ENCODE measurements at places on chromosomes 1 and 21.

DNA sequence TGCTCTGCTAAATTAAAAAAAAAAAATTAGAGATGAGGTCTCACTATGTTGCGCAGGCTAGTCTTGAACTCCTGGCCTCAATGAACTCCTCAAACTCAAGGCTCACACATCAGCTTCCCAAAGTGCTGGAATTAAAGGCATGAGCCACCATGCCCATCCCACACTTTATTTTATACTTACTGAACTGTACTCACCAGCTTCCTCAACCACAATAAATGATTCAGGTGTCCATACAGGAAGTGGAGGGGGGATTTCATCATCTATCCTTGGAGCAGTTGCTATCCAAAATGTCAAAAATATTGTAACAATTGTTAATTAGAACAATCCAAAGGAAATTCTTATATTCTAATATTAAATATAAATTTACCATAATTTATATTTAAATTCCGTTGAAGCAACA is 22.4 kb upstream of the RSBN1 start:
- H3K36me3 ChIP-seq = peaks cover 49% of the 10 kb centered on the region
- no peaks in the 10 kb centered on the region for H3K27me3 ChIP-seq
- no peak for DNase-seq
- H3K4me3 ChIP-seq = no peak overlapping the region
- no peak overlapping the region for H3K27ac ChIP-seq

DNA sequence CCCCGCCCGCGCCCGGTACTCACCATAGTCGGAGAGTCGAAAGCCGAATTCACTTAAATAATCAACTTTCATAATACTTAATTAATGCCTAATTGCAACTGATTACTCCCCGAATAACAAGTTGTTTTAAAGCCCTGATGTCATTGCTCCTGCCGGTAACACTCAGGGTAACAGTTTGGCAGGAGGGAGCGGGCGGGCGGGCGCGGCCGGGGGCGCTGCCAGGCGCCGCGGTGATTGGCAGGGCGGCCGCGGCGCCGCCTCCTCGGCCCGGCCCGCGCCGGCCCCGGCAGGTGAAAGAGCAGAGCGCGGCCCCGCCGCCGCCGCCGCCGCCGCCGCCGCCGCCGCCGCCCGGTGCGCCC is 102.2 kb downstream of the CASZ1 start:
- peak overlapping the region; percentile 85 for H3K4me3 ChIP-seq
- H3K4me1 ChIP-seq = peaks cover 69% of the 10 kb centered on the region
- peaks cover 3% of the 10 kb centered on the region for H3K27me3 ChIP-seq
- no peaks in the 10 kb centered on the region for H3K36me3 ChIP-seq

DNA sequence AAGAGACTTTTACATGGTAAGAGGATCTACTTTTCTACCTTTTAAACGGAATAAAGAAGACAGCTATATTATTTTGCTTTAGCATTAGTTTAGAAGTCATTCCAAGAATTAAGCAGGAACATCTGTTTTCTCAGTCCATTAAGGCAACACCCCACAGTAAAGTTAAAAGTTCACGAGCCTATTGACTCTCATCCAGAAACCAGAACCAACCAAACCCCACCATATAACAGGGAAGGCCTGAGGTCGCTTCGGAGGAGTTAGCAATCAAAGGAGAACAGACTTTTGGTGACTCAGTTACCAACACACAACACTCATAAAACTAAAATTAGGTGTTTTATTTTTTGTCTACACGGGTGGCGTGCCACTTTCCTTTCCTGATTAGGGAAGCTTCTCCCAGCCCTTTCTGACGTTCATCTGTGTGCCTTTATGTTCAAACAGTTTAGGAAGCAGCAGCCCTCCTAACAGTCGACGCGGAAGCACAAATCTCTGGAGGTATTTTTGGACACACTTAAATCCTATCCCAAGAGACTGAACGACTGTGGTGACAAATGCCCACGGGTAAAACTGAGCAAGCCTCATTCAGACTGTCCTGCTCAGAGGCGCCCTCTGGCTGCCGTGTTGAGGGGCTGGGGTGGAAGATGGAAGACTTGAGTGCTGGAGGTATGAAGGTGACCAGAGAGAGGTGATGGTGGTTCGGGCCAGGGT is 8.6 kb upstream of the PLA2G2C start:
- H3K27ac ChIP-seq = no peak overlapping the region
- H3K4me3 ChIP-seq = no peak overlapping the region
- peak; percentile 76 for DNase-seq
- no peaks in the 10 kb centered on the region for H3K36me3 ChIP-seq
- H3K4me1 ChIP-seq = peaks cover 5% of the 10 kb centered on the region
- peaks cover 7% of the 10 kb centered on the region for H3K27me3 ChIP-seq

GRCh38 chr1:162406811-162407210 is 5.1 kb downstream of the SH2D1B start:
- H3K4me3 ChIP-seq = no peak overlapping the region
- no peaks in the 10 kb centered on the region for H3K4me1 ChIP-seq
- H3K27me3 ChIP-seq = no peaks in the 10 kb centered on the region
- no peak for DNase-seq
- no peak overlapping the region for H3K27ac ChIP-seq
- H3K36me3 ChIP-seq = no peaks in the 10 kb centered on the region

GRCh38 chr1:67312615-67313014 is 4.9 kb downstream of the IL12RB2 start:
- no peak overlapping the region for H3K4me3 ChIP-seq
- H3K4me1 ChIP-seq = peaks cover 5% of the 10 kb centered on the region
- H3K27ac ChIP-seq = no peak overlapping the region
- peaks cover 17% of the 10 kb centered on the region for H3K27me3 ChIP-seq
- DNase-seq = no peak
- no peaks in the 10 kb centered on the region for H3K36me3 ChIP-seq

- H3K4me3 ChIP-seq = no peak overlapping the region
- H3K4me1 ChIP-seq = peaks cover 6% of the 10 kb centered on the region
- DNase-seq = peak; percentile 46
- no peak overlapping the region for H3K27ac ChIP-seq
Observed at GRCh38 chr1:236168716-236169429, 26.5 kb downstream of the GPR137B start.

GRCh38 chr1:216883518-216883917 is 160.3 kb upstream of the ESRRG start:
- no peaks in the 10 kb centered on the region for H3K4me1 ChIP-seq
- no peaks in the 10 kb centered on the region for H3K36me3 ChIP-seq
- no peak overlapping the region for H3K27ac ChIP-seq
- no peak for DNase-seq
- H3K27me3 ChIP-seq = no peaks in the 10 kb centered on the region

DNA sequence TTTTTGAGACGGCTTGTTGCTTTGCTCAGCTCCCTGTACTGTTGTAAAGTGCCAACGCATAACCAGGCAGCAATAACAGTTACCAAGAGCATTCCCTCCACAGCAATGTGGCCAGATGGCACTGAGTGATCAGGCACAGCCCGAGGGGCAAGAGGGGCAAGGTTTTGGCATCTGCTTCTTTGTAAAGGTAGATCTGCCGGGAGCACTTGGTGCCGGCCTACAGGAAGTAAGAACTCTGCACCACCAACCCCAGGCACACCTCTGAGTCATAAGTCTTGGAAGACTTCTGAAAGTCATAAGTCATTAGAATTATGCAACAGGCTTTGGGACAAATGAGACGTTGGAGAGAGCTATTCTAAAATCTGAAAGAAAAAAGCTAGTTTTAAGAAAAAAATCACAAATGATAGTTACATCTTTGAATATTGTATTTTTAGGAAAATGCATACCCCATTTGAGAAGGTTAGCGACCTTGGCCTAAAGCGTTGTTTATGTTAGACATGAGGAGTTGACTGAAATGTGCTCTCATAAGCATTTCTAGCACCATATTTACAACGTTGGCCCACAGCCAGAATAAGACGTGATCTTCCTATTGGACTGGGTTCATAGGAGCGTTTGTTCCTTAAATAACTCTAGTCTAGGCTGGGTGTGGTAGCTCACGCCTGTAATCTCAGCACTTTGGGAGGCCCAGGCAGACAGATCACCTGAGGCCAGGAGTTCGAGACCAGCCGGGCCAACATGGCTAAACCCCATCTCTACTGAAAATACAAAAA is 37.7 kb upstream of the MAP10 start:
- no peak overlapping the region for H3K4me3 ChIP-seq
- no peaks in the 10 kb centered on the region for H3K4me1 ChIP-seq
- H3K36me3 ChIP-seq = no peaks in the 10 kb centered on the region

DNA sequence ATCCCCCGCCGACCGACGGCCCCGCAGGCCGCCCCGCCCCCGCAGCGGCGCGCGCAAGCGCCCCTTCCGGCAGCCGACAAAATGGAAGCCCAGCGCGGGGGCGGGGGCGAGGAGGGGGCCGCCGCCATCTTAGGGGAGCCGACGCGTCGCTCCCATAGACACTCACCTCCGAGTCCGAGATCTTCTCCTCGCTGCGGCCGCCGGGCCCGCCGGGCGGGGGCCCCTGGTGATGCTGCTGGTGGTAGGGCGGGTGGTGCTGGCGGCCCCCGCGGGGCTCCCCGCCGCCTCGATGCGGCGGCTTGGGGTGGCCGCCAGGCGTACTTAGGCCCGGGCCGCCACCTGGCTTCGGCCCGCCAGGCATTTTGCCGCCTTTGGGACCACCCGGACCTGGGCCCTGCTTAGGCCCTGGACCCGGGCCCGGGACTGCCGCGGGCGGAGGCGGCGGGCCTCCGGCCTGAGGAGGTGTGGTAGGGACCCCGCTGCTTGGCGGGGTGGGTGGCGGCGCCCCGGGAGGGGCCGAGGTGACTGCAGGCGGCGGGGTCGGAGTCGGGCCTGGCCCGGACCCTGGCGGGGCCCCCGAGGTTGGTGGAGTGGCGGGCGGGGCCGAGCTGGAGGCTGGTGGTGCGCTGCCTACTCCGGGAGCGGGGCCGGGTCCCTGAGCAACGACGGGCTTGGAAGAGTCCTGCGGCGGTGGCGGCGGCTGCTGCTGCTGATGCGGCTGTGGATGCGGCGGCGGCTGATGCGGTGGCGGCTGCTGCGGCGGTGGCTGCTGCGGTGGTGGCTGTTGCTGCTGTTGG is 691 bp downstream of the SFPQ start:
- DNase-seq = peak; percentile 89
- H3K36me3 ChIP-seq = peaks cover 48% of the 10 kb centered on the region
- peak overlapping the region; percentile 97 for H3K27ac ChIP-seq
- peak overlapping the region; percentile 98 for H3K4me3 ChIP-seq
- peaks cover 42% of the 10 kb centered on the region for H3K4me1 ChIP-seq

DNA sequence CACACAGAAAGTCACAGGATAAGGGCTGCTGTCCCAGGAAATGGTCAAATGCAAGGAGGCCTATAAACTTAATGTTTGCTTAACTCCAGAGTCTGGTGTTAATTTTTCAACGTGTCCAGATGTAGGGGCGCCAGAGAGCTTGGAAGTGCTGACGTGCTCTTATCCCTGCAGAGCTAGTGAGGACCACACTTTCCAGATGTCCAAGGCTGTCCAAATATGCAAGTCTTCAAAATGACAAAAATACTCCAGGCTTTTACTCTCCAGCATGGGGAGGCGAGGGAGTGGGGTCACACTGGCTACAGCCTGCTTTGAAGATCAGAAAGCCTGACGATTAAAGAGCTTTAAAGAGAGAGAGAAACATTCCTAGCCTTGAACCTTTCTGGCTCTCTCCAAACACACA is 57.6 kb downstream of the ABCA4 start:
- no peak overlapping the region for H3K4me3 ChIP-seq
- no peaks in the 10 kb centered on the region for H3K36me3 ChIP-seq
- H3K4me1 ChIP-seq = peaks cover 61% of the 10 kb centered on the region
- no peaks in the 10 kb centered on the region for H3K27me3 ChIP-seq

DNA sequence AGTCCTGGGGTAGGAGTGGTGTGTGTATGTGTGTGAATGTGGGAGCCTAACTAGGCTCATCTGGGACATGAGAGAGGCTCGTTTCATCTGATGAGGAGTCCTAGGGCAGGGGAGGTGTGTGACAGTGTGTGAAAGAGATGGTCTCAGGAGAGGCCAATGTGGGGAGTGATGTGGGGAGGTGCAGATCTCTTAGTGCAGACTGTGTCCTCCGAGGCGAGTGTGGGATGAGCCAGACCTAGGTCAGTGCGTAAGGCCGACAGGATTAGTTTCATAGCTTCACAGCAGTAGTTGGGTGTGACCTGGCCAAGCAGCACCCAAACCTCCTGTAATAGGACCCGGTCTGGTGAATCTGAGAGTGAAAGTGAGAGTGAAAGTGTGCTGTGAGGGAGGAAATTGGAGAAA is 94.7 kb downstream of the LIPI start:
- no peaks in the 10 kb centered on the region for H3K27me3 ChIP-seq
- H3K4me1 ChIP-seq = no peaks in the 10 kb centered on the region
- no peak overlapping the region for H3K27ac ChIP-seq

- H3K4me3 ChIP-seq = no peak overlapping the region
- H3K27me3 ChIP-seq = no peaks in the 10 kb centered on the region
- no peaks in the 10 kb centered on the region for H3K36me3 ChIP-seq
- peaks cover 9% of the 10 kb centered on the region for H3K4me1 ChIP-seq
- H3K27ac ChIP-seq = no peak overlapping the region
Observed at GRCh38 chr1:178574345-178574744, 61.4 kb downstream of the TEX35 start.

All from heart right ventricle (tissue), 16 donors.